ENCODE measurements at places on chromosomes 1 and 21.

- no peak for DNase-seq
Observed at GRCh38 chr1:204349602-204350001, 10.1 kb downstream of the PLEKHA6 start.

GRCh38 chr1:154276797-154277196 lies 4.4 kb downstream of the HAX1 start:
- no peak for DNase-seq

GRCh38 chr1:24275510-24275909 lies 43.6 kb upstream of the GRHL3 start:
- no peak for DNase-seq

DNA sequence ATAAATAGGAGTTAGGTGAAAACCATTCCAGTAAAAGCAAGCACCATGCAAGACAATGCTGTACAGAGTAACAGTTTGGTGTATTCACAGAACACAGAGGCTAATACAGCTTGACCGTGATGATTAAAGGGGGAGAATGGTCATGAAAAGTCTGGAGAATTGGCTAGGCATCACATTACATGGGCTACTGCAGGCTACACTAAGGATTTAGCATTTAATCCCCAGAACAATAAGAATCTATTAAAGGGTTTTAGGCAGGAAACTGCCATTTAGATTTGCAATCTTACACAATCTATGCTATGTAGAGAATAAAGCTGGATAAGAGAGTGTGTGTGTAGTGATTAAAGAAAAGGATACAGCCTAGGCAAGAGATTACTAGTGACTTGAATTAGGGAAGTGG lies 30.6 kb downstream of the HFM1 start:
- no peak for DNase-seq

DNA sequence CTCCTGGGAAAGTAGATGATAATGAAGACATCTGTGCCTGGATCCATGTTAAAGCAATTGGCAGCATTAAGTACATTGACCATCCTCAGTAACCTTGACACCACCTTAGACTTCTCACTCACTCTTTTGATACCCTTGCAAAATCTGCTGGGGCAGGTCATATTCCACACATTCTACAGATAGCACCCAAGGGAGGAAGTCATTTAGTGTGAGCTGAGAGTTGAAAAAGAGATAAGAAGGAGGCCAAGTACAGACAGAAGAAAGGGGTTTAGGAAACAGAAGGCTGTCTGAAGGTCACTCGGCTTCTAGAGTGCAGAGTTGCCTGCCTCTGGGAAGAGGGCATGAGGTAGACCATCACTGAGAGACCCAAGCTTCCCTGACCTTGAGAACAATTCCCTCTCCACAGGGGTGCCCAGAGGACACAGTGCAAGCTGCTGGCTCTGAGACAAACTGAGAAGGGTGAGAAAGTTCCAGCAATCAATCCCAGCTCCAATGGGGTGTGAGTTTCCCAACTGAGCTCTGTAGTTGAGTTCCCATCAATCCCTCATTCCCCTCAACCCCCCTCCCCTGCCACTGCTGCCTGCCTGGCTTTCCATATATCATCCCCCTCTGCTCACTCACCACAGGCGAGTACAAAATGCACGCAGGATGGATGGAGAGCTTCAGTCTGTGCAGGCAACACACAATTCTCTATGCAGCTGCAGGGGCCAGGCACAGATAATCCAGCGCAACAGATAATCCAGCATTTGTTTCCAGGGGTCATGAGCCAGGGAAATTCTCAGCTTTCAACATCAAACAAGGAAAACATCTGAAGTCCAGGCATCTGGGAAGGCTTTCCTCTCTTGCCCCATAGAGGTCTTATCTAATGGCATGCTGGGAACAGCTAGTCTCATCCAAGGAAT lies 7.4 kb upstream of the MOB3C start:
- no peak for DNase-seq

DNA sequence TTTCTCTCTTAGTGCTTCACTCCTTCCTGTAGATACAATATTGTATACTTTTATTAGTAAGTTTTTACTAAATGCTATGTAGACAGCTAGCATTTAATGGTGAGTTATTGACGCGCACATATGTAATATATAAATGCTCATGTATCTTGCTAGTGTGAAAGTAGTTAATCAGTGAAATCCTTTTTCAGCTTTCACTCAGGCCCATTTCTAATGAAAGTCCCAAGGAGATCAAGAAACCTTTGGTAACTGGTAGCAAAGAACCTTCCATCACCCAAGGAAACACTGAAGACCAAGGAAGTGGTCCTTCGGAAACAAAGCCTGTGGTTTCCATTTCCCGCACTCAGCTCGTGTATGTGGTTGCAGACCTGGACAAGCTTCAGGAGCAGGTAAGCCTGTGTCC lies 27.2 kb downstream of the AGT start:
- no peak for DNase-seq

GRCh38 chr1:46244656-46245371 lies 2.7 kb upstream of the RAD54L start:
- DNase-seq = no peak
